ENCODE measurements at places on chromosomes 5 and 9. TPM values are rescaled to one million over a fixed set of nuclear protein-coding genes. Genes with fewer than 3 reads are reported as not detected.

C9 gene
- 0.22 TPM for polyA plus RNA-seq

LCN9 gene
- not detected for polyA plus RNA-seq

OTP gene
- not detected for polyA plus RNA-seq

GCNT4 gene
- polyA plus RNA-seq = 0.15 TPM

SOWAHA gene
- 0.11 TPM for polyA plus RNA-seq

MYORG gene
- 16.3 TPM for polyA plus RNA-seq

ELOVL7 gene
- 0.16 TPM for polyA plus RNA-seq

PCDHGA11 gene
- 2.7 TPM for polyA plus RNA-seq

RNF208 gene
- 2.5 TPM for polyA plus RNA-seq

ALDH1A1 gene
- 35.0 TPM for polyA plus RNA-seq

PHF24 gene
- polyA plus RNA-seq = 0.09 TPM

VDAC1 gene
- polyA plus RNA-seq = 214 TPM

AFAP1L1 gene
- 106 TPM for polyA plus RNA-seq

MACIR gene
- polyA plus RNA-seq = 13.3 TPM

Measured in forelimb muscle (tissue), 1 donor.